ENCODE measurements at places on chromosomes 6 and 20.

GRCh38 chr20:36273414-36274180, 32.5 kb upstream of the DLGAP4 start:
- no peak for DNase-seq

GRCh38 chr20:20212675-20213096, 155.2 kb upstream of the INSM1 start:
- no peak for DNase-seq

DNA sequence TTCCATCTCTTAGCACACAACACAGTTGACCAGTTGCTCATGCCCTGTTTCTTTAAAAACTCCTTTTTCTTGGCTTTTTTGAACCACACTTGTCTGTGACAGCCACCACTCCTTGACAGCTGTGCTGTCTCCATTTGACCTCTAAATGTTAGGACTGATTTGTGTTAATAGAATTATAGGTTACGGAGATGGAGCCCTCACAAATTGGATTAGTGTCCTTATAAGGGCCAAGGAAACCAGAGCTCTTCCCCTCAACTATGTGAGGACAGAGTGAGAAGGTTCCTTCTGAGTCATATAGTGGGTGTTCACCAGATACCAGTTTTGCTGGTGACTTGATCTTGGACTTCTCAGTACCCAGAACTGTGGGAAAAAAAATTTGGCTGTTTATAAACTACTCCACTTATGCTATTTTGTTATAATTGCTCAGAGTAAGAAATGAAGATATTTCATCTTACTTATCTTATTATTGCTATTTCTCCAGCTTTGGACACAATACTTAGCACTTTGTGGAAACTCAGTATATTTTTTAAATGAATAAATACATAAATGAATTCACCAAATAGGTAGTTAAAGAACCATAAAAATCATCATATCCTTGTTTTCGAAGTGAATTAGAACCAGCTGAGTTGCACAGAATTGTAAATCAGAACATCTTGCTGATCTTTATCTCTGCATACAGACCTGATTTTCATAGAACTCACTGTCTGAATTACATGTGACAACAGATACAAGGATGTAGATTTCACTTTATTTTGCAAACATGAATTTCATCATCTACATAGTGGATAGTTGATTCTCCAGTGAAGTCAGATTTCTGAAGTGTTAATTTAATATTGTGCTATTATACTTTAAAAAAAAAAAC, 598.5 kb upstream of the IRAK1BP1 start:
- no peak for DNase-seq

DNA sequence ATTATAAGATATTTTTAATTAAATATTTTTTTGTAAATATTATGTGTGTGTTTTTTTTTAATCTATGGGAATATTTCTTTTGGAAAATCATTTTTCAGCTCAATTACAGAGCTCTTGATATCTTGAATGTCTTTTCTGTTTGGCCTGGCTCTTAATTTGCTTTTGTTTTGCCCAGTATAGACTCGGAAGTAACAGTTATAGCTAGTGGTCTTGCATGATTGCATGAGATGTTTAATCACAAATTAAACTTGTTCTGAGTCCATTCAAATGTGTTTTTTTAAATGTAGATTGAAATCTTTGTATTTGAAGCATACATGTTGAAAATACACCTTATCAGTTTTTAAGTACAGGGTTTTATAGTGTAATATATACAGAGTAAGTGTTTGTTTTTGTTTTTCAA, 2.6 kb downstream of the ID4 start:
- no peak for DNase-seq

- DNase-seq, result no peak
Observed at GRCh38 chr6:22306741-22307466, 10.1 kb upstream of the PRL start.

All from stimulated activated CD4-positive, alpha-beta T cell treated with anti-CD3 and anti-CD28 coated beads, Interleukin-1b, Interleukin-23, amount 100 ng/mL, for 48 hours (primary cell).